CD4-positive, alpha-beta T cell treated with Interleukin-10 for 1 hour (primary cell): ENCODE measurements at places on chromosomes 1 and 21.

DNA sequence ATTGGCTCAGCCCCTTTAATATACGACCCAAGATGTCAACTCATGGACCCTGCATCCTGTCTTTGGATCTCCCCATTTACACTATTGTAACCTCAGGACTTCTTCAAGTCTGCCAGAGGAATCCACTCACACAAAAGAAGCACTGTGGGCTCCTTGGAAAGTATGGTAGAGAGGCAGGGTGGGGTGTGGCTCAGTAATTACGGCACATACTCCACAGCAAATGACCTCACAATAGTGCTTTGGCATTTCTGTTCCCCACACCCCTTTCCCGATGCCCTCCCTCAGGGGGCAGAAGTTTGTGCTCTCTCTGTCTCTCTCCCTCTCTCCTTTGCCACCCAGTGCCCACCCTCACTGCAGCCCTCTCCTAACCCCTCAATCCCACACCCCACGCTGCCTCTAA is 27.8 kb upstream of the IFNAR2 start:
- no peak for DNase-seq

- no peak for DNase-seq
Measured at GRCh38 chr1:55582084-55582483, 366.9 kb upstream of the USP24 start.

- DNase-seq: no peak
Measured at GRCh38 chr21:15028186-15028585, 36.6 kb downstream of the NRIP1 start.

DNA sequence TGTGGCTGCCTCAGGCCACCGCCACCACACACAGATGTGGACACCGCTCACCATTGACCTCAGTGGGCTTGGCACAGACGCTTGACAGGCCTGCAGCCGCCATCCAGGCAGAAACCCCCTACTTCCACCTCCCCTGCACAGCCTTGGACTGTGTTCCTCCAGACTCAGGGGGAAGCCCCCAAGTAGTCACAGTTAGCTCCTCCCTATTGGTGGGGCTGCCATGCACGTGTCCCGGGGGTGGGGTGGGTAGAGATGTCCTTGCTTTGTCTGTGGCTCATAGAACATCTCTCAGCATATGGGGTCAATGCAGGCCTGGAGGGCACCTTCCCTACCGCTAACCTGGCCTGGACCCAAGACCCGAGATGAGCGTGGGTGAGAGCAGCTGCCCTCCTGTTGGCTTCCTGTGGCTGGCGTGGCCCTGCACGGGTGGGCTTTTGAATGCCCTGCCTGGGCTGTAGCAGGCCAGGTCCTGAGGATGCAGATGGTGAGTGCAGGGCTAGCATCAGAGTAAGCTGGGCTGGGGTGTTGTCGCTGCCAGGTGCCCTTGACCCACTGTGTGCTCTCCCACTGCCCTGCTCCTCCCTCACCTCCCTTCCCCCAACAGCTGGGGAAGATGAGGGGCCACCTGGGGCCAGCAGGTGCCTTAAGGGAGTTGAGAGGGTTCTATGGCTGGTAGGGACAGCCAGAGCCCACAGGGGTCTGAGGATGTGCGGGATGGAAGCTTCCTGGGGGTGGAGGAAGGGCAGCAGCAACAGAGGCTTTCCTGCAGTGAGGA is 6.2 kb downstream of the CROCC start:
- no peak for DNase-seq

DNA sequence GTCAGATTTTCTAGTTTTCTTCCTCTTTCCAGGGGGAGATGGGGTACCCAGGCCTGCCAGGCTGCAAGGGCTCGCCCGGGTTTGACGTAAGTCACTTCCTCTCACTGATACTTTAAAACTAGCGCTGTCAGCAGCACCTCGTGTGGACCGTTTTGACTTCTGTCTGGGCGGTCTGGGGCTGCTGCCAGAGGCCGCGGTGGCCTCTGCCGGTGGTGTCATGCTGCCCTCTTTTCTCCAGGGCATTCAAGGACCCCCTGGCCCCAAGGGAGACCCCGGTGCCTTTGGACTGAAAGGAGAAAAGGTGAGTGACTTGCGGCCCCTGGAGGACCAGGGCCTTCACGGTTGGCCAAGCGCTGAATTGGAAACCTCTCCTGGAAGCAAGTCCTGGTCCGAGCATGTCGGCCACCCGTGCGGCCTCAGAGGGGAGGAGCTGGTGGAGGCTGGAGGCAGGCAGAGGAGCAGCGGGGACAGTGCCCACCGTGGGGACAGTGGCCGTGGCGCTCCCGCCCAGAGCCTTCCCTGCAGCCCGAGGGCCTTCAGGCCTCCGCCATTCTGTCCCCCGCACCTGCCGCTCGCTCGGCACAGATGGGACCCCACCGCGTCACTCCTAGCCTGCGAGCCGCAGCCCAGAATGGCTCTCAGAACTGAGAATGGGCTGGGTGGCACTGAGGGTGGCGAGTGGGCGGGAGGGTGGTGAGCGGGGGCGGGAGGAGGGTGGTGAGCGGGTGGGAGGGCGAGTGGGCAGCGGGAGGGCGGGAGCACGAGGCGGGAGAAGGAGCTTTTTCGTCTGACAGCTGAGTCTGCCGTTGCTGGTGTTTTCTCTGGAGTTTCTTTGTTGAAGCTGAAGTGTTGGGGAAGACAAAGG is 9.4 kb downstream of the COL6A1 start:
- no peak for DNase-seq

DNA sequence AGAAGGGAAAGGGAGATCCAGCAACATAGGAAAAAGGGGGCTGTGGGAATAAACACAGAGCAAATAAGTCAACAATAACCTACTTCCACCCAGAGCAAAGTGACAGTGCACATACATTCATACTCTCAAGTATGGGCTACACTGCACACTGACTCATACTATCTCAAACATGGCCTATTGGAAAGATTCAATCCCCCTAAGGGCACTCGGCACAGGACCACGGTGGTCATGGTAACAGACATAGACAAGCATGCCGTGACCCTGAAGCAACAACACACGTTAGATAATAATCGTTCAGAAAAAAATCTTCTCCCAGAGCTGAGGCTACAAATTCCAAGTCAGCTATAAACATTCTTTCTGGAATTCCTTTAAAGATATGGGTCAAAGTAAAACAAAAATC is 16.8 kb upstream of the JAK1 start:
- no peak for DNase-seq

DNA sequence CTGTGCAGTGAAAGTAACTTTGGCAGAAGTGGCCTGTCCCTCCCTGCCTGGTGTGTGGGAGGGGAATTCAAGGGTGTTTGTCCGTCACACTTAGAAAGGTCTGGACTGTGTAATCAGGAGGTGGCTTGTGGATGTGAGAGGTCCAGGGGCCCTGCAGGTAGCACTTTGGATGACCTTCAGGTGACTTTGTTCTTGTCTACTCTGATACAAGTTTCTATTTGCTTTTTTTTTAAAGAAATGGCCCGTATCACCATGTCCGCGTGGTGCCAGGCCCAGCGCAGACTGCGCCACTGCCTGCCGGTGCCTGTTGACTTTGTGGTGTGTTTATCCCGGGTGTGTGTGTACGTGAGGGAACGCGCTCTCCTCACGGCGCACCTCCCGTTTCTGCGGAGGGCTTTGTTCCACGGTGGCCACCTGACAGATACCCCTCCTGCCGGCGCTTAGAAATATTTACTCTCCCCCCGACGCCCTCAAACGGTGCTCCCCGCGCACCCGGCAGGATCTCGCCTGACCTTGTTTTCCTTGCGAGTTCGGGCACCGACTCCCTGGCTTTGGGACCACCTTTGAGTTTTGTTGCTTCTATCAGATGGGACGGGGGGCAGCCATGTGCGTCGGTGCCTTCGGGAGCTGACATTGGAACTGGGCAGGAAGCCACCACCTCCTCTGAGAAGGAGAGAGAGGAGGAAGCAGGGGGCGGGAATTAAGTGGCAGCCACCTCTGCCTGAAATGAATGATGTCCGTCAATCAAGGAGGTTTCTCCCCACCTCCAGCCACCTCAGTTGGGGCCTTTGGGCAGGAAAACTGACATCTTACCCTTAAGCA is 119.4 kb downstream of the PRDM16 start:
- no peak for DNase-seq

DNA sequence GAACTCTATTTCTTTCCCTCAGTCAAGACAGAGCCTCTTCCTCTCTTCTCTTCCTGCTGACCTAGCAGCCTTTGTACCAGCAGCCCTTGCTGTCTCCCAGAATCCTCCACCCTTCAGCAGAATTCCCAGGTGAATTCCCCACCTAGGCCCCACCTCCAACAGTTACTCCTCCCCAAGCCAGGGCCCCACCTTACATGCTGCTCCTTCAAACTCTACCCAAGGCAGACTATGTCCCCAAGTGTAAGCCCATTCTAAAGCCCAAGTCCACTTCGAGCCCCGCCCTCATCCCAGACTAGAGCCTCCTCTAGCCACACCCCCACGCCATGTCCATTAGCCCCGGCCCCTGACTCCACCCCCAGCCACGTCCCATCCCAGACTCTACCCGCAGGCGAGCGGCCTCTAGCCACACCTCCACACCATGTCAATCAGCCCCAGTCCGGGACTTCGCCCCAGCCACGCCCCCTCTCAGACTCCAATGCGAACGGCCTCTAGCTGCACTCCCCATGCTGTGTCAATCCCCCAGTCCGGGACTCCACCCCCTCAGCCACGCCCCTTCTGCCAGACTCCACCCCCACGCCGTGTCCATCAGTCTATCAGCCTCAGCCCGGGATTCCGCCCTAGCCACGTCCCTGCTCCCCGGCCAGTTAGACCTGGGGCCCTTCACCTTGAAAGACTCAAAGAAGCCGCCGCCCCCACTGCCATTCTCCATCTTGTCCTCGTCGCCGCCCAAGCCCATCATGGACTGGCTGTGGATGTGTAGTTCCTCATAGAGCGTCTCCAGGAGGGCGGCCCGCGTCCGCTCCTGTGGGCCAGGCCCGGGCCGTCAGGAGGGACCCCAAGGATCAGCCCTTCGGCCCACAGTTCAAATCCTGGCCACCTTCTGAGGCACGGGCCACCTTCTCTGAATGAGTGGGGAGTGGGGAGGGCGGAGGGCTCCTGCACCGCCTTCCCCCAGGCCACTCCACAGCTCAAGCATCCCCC is 61.3 kb downstream of the RAP1GAP start:
- DNase-seq: peak; percentile 40

DNA sequence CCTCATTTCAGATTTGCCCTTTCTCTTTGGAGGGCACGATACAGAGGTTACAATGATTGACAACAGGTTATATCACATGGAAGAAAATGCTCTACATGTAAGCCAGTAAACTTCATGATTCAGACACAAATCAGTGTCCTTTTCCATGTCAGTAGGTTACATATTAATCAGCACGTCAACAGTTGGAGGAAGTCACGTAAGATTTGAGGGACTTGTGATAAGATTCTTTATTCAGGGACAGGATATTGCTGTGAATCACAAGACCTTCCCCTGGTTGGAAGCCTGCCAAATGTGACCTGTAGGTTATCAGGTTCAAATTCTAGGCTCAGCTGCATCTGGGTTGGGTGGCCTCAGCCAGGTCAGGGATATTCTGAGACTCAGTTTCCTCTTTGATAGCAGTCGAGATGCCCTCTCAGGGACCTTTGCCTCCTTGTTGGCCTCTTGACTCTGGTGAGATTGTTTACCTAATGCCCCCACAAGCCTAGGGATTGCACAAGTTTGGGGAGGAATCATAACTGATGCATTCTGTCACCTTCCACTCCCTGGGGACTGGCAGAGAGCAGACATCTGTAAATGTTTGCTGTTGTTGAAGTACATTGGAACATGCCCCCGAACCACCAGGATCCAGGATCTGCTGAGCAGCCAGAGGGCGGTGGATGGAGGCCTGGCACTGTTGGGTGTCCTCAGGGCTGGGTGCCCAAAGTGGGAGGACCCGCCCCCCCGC is 31.9 kb downstream of the SERINC2 start:
- no peak for DNase-seq

GRCh38 chr21:33286600-33287456 is 20.7 kb downstream of the IL10RB start:
- DNase-seq: no peak

DNA sequence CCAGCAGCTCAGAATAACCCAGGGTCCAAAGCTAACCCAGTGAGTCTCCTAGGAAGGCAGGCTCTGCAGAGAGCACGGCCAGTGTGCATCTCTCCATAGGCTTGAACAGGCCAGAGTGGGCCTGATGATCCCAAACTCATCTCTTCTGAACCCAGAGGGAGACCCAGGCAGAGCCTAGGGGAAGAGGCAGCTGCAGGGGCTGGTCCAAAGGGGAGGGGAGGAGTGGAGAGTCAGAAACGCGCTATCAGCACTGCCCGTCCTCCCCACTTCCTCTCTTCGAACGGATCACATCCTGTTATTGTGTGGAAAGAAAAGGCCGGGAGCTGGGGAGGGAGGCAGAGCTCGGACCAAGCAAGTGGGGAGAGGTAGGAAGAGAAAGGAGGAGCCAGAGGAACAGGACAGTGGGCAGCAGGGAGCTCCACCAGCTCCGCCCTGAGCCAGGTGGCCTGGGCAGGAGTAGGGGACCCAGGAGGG is 20.2 kb downstream of the TAL1 start:
- no peak for DNase-seq

- no peak for DNase-seq
Measured at GRCh38 chr1:33826311-33826710, 37.6 kb upstream of the HMGB4 start.

- no peak for DNase-seq
Measured at GRCh38 chr1:233662575-233663304, 48.8 kb downstream of the KCNK1 start.

- no peak for DNase-seq
Measured at GRCh38 chr1:242416657-242417056, 107.8 kb downstream of the PLD5 start.

GRCh38 chr1:198620951-198621824 is 17.7 kb upstream of the PTPRC start:
- peak; percentile 78 for DNase-seq

DNA sequence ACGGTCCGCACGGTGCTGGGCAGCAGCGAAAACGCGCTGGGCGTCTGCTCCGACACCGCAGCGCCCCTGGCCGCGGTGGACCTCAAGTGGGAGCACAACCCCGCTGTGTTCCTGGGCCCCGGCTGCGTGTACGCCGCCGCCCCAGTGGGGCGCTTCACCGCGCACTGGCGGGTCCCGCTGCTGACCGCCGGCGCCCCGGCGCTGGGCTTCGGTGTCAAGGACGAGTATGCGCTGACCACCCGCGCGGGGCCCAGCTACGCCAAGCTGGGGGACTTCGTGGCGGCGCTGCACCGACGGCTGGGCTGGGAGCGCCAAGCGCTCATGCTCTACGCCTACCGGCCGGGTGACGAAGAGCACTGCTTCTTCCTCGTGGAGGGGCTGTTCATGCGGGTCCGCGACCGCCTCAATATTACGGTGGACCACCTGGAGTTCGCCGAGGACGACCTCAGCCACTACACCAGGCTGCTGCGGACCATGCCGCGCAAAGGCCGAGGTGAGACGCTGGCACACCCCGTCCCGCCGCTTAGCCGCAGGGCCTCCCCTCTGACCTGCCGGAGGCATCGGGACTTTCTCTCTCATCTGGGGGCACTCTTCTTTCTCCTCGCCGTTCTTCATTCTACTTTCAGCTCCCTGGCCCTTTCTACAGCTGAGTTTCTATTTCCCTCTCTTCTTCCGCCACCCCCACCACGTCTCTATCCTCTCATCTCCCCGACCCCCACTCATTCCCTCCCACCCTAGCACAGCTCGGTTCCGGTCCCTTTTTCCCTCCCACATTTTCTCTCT is 1.0 kb downstream of the NPR1 start:
- no peak for DNase-seq

GRCh38 chr21:34029743-34030528 is 43.4 kb upstream of the MRPS6 start:
- peak; percentile 65 for DNase-seq

- no peak for DNase-seq
Measured at GRCh38 chr21:23899561-23899960, 1707.7 kb downstream of the MRPL39 start.
